Foreskin fibroblast (primary cell): ENCODE measurements at places on chromosomes 2 and 18.

- DNase-seq, result no peak
Measured at GRCh38 chr2:207142461-207142860, 23.3 kb downstream of the KLF7 start.

DNA sequence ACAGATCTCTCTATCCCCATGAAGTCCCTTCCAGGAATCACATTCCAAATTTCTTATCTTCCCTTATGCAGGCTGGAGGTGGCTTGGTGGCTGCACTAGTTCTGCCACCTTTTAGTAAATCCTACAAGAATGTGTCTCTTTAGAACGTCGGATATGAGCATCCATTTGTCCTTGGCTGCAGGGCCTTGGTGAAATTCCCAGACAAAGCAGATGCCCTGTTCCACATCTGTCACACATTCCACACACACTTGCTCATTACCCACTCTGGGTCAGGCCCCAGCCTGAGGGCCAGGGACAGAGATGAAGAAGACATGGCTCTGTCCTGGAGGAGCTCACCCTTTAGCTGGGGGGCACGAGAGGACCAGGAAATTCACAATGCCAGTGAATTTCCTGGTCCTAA is 31.2 kb upstream of the GPR17 start:
- peak; percentile 79 for DNase-seq

DNA sequence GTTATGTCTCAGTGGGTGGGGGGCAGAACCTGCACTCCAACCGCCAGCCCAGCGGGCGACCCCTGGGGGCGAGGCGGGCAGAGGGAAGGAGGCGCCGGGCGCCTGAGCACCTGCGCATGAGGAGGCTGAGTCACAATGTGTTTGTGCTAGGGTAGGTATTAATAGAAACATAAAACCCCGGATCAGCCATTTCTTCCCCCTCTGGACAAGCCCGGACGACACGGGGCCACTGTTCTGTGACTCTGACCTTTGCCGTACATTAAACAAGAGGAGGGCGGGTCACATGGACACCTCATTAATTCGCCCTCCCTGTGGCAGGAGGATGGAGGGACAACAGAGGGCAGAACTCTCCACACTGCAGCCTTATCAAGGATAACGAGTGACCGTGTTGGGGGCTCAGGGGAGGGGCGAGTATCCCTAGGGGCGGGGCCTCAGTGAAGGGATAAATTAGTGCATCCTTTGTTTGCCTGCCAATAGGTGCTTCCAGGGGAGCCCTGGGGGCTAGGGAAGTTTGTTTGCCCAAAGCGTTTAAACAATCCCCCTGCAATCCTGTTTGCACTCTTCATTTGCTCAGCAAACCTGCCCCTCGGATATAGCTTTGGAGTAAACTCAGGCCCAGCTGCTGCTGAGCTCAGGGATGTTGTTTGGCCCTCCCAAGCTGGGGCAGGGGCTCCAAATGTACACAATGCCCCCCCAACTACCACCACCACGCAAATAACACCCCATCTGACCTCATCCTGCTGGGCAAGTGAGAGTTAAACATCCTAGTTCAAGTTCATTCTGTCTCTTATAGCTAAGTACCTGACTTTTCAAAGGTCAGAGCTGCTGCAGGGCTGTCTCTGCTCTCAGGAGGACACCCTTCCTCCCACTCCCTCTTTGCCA is 171.2 kb upstream of the GLI2 start:
- no peak for DNase-seq

GRCh38 chr18:62485684-62486083 is 37.1 kb upstream of the ZCCHC2 start:
- DNase-seq, result peak; percentile 53

GRCh38 chr2:15896859-15897258 is 43.5 kb upstream of the MYCN start:
- no peak for DNase-seq
